ENCODE measurements at places on chromosomes 2 and 18.

- DNase-seq = no peak
Measured at GRCh38 chr2:22600156-22600555, 784.8 kb upstream of the KLHL29 start.

DNA sequence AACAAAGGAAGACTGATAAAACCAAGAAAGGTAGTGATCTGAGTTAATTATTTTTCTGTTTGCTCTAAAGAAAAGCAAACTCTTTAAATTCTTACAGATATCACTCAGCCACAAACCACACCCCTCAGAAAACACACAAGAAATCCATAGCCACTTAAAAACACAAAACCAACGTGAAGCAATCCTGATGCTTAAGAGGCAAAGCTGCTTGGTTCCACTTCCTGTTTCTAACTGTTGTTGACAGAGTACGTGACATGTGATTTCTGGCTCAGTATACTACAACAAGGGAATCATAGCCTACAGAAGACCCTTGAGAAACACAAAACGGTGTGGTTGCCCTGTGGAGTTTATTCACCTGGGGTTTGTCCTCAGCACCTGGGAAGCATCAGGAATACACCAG lies 240.9 kb upstream of the APCDD1 start:
- DNase-seq = no peak

- DNase-seq = no peak
Measured at GRCh38 chr2:100223502-100223901, 81.1 kb upstream of the AFF3 start.

GRCh38 chr2:1796232-1796930 lies 52.1 kb upstream of the PXDN start:
- no peak for DNase-seq

DNA sequence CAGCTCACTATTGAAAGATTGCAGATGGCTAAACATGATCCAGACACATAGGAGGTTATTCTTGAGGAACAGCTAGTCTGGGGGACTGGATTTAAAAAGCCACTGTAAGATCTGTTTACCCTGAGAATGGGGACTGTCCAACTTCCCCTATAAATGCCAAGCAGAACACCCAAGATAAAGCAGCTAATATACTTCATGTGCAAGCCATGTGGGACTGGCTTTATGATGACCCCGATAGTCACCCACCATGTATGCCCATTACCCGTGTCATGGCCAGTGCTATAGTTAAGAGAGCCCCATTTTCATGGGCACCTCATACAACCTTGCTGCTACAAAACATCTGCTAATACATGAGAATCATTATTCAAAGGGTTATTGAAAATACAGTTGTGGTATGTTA lies 16.0 kb downstream of the YPEL5 start:
- DNase-seq = no peak

- DNase-seq = no peak
Measured at GRCh38 chr2:239773228-239774141, 251.7 kb downstream of the NDUFA10 start.

- no peak for DNase-seq
Measured at GRCh38 chr2:9451231-9451630, 23.1 kb upstream of the IAH1 start.

- no peak for DNase-seq
Measured at GRCh38 chr2:241977557-241978300, 108.2 kb downstream of the RTP5 start.

GRCh38 chr2:23280401-23280800 lies 104.6 kb upstream of the KLHL29 start:
- no peak for DNase-seq

GRCh38 chr18:45370255-45371010 lies 244.8 kb upstream of the SLC14A2 start:
- no peak for DNase-seq

- no peak for DNase-seq
Measured at GRCh38 chr2:155310589-155310988, 612.1 kb downstream of the KCNJ3 start.

DNA sequence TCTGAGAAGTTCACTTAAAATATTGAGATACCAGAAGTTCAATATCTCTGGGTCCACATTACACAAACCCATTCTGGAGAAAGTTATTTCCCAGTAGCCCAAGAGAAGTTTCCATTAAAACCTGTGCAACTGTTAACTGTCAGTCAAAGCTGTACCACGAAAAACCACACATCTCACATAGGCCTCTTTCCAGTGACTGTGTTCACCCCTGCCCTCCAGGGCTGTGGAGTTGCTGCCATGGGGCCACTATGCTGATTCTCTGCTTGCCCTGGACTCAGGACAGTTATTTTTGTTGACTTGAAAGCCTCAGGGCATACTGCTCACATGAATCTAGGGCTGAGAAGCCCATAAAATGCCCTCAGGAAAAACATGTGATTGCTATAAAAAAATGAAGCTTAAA lies 153.8 kb downstream of the PIEZO2 start:
- DNase-seq = no peak

DNA sequence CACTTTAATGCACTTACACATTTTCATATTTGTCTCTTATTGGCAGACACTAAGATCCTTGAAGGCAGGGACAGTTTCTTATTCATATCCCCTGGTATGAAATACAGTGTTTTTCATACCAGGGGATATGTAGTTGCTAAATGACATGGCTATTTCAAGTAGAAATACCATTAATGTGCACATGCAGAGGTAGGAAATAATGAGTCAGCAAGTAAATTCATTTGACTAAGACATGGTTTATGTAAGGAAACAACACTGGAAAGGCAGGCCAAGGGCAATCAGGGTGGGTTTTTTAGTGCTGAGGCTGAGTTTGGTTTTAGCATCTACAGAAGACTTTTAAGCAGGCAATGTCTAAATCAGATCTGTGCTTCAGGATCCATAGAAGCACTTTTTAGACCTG lies 155.9 kb downstream of the WDPCP start:
- no peak for DNase-seq

- DNase-seq = no peak
Measured at GRCh38 chr2:88932686-88933085, 241.2 kb downstream of the RPIA start.

- DNase-seq = no peak
Measured at GRCh38 chr2:235914756-235915155, 253.4 kb downstream of the GBX2 start.

DNA sequence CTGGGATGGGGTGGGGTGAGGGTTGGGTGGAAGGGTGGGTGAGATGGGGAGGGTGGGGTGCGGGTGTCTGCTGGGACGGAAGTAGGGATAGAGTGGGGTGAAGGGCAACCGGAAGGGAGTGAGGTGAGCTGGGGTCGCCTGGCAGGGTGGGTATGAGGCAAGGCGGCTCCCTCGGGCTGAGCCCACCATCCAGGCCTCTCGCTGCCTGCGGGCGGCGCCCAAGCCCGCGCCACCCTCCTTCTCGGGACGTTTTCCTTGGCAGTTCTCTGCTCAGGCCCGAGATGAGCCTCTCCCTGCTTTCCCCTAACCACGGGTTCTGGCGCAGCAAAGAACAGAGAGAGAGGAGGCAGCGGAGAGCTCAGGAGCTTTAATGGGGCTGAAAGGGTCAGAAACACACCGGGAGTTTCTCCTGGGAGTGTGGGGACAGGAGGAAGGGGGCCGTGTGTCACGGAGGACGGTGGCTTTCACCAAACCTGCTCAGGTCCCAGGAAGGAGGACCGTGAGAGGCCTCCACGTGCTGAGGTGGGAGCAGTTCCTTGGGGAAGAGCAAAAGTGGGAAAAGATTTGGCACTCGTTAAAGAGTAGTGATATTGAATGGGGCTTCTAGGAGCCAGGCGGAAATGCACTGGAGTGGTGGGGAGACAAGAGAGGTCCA lies 4.1 kb downstream of the FEV start:
- no peak for DNase-seq

DNA sequence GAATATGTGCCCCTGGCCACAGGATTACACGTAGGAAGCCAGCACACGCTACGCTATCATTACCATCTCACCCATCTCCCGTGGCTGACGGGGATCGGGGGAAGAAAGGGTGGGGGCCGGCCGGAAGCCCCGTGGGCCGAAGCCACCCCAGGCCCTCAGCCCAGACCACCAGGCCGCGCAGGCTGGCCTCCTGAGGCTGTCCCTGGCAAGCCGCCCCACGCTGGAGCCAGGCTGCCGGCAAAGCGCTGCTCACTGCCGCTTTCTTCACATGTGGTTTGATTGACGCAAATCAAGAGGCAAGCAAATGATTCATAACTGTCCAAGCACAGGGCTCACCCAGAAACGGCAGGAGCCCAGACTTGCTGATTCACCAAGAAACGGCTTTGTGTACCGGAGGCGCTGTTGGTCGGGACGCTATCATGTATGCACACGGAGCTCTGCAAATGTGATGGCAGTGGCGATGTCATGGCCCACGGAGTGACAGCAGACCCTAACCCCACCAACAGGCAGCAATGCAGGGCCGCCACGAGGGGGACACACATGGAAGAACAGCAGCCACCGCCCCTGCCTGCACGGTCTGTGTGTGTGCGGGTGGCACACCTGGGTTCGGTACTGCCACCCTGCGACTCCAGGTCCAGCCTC lies 125.7 kb downstream of the HDAC4 start:
- DNase-seq = peak; percentile 60

GRCh38 chr18:35410561-35410960 lies 33.4 kb upstream of the ZNF396 start:
- no peak for DNase-seq

GRCh38 chr2:49404108-49404507 lies 249.8 kb upstream of the FSHR start:
- DNase-seq = no peak

- no peak for DNase-seq
Measured at GRCh38 chr2:84854850-84855249, 26.0 kb downstream of the TRABD2A start.

GRCh38 chr18:11990539-11990938 lies 9.2 kb downstream of the IMPA2 start:
- no peak for DNase-seq

DNA sequence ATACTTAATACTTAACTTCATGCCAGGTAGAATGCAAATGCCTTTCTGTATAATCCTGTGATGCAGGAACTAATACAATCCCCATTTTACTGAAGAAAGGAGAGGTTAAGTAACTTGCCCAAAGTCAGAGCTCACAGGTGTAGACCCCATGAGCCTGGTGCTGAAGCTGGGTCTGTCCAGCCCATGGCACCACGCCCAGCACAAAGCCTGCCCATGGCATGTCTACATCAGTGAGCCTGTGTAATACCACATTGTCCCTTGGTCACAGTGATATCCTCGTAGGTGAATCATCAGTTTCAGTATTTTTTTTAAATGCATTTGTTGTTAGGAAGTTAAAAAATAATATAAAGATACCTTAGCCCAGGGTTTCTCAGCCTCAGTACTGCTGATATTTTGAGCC lies 69.9 kb upstream of the MCFD2 start:
- DNase-seq = no peak

DNA sequence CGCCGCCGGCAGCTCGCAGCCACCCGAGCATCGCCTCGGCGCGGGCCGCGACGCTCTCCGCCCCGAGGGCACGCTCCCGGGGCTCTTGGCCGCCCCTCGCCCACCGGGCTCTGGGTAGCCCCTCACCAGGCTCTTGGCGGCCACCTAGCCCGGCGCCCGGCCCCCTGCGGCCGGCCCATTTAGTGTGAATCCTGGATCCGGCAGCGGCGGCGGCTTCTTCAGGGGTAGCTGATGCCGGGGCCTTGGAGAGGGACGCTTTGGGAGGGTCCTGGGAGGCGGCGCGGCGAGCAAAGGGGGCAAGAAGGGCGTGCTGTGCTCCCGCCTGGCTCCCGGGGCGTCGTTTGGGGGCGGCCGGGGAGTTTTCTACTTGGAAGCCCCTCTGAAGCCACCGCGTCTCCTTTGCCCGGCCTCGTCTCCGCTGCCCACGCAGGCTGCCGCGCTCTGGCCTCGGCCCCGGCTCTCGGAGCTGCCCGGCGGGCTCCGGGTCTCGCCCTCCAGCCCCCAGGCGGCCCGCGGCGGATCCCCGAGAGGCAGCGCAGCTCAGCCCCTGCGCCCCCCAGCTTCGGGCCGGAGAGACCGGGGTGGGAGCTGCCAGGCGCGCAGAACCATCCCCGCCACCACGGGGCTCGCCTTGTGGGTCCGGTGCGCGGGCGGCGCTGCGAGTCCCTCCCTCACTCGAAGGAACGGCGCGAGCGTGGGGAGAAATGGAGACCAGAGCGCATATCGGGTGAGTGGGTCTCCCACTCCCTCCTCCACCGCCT lies 509 bp downstream of the PIEZO2 start:
- no peak for DNase-seq

- no peak for DNase-seq
Measured at GRCh38 chr2:76958749-76959148, 563.4 kb downstream of the LRRTM4 start.

DNA sequence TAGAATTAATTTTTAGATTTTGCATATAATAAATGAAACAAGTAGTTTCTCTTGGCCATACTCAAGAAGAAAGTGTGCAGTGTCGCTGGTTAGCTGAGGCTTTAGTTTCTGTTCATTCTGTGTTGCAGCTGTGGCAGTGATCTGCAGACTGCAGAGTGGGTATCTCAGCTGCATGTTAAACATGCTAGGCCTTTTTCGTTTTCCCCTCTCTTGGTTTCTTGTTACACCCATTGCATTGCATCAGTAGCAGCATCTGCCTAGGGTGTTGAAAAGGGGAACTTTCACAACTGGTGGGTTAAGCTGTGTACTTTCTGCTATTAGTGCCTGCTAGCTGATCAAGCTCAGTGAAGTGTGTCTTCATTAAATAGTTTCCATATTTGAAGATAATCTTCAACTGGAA lies 51.3 kb downstream of the ACSL3 start:
- no peak for DNase-seq

- DNase-seq = no peak
Measured at GRCh38 chr2:126891681-126892500, 6.8 kb upstream of the TEX51 start.

DNA sequence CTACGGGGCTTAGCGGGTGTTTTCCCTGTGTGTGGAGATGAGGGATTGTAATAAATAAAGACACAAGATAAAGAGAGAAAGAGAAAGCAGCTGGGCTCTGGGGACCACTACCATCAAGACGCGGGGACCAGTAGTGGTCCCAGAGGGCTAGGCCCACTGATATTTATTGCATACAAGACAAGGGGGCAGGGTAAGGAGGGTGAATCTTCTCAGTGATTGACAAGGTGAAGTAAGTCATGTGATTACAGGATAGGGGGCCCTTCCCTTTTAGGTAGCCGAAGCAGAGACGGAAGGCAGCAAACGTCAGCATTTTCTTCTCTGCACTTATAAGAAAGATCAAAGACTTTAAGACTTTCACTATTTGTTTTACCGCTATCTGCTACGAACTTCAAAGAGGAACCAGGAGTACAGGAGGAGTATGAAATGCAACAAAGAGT lies 4.5 kb upstream of the GAL3ST2 start:
- DNase-seq = no peak

DNA sequence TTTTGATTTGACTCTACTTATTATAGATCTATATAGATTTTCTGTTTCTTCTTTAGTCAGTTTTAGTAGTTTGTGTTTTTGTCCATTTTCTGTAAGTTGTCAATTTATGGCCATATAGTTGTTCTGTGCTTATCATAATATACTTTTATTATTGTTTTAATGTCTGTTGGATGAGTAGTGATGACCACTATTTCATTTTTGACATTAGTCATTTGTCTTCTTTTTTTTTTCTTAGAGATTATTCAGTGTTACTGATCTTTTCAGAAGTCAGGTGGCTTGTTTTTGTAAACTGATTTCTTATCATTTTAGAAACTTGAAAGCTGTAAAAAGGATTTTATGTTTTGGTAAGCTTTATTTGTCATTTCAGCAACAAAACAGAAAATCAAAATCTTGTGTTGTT lies 57.3 kb downstream of the EPC2 start:
- DNase-seq = no peak
